ENCODE measurements at places on chromosomes 2 and 18. TPM values are rescaled to one million over a fixed set of nuclear protein-coding genes. Genes with fewer than 3 reads are reported as not detected.

GRCh38 chr2:26605195-26605998 is 35.8 kb downstream of the CIB4 start:
- DNase-seq: peak; percentile 63

GRCh38 chr2:5519286-5519685 is 172.9 kb upstream of the SOX11 start:
- DNase-seq: no peak

- DNase-seq: no peak
Observed at GRCh38 chr2:67835266-67835665, 227.5 kb downstream of the C1D start.

- peak; percentile 91 for DNase-seq
Observed at GRCh38 chr2:217418090-217418489, 558.2 kb upstream of the TNP1 start.

DNA sequence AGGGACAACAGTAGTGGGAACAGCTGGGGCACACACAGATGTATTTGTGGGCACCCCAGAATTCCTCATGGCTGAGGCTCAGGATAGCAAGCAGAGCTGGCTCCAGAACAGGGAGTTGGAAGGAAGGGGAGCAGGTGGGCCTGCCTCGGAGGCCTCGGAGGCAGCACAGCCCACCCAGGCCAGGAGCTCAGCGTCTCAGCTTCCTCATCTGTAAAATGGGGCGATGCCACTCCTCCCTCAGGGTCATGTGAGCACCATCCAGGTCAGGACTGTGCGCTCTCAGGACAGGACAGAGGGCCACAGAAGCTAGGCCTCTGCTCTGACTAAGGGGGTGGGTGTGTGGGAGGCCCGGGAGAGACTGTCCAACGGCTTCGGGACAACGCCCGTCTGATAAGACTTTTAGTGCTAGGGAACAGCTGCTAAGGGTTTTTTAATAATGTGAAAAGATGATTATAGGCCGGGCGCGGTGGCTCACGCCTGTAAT is 106.2 kb downstream of the HDAC4 start:
- no peak for DNase-seq

GRCh38 chr2:70946832-70947442 is 11.2 kb downstream of the ATP6V1B1 start:
- DNase-seq: peak; percentile 64

DNA sequence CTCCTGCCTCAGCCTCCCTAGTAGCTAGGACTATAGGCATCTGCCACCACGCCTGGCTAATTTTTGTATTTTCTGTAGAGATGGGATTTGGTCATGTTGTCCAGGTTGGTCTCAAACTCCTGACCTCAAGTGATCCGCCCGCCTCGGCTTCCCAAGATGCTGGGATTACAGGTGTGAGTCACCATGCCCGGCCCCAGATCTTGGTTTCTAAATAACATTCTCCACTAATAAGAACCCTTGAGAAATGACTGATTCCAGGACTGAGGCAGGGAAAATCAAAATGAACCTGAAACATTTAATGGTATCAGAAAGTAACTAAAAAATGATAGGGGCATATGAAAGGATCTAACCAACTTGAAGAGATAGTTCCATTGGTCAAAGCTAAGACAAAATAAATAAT is 34.0 kb downstream of the BMPR2 start:
- no peak for DNase-seq

DNA sequence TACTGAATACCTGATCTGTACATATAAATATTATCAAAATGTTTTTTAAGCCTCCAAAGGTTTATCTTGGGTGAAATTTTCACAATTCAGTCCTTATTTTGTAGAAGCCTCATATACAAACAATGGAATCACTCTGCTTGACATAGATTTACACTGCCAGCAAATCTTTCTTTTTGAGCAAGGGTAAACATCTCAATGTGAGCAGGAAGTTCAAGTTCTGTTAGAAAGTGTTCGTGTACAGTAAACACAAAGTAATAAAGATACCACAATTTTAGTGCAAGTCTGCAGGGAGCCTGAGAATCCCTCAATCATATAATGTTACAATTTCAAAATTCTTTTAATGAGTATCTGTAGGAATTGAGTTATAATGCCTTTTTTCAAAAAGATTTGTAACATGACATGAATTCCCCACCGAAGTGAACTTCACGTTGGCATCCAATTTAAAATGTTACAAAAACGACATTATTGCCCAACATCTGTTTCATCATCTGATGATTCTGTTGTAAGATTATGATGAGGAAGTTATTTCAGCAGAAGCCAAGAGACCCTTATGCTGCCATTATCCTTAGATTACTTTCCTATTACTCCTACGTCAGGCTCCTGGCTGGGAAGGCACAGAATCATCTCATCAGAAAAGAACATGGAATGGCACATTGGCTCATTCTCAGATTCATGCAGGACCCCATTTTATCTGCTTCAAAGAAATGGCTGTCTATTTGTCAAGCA is 283.9 kb upstream of the ACVR2A start:
- DNase-seq: peak; percentile 48

- DNase-seq: peak; percentile 30
Observed at GRCh38 chr18:70022636-70023035, 75.0 kb upstream of the CD226 start.

Gene LYPD6
- polyA plus RNA-seq: 2.6 TPM

Gene SLC4A3
- polyA plus RNA-seq: 0.96 TPM

Gene GAREM1
- polyA plus RNA-seq: 0.19 TPM

Gene KYNU
- polyA plus RNA-seq: not detected

Data from GM23248 (cell line).